Activated CD4-positive, CD25-positive, alpha-beta regulatory T cell (primary cell): ENCODE measurements at places on chromosomes 12 and 14.

DNA sequence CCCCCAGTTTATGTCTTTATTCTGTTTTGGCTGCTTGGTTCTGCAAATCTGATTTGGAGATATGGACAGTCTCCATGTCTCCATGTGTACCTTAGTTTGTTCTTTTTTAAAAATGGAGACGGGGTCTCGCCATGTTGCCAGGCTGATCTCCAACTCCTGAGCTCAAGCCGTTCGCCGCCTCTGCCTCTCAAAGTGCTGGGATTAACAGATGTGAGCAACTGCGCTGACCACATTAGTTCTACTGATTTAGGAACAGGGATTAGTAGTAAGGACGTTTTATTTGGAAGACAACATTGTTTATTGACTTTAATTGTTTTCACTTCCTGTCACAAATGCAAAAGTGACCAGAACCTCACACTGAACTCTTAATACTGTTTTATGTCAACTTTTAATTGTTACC lies 14.7 kb downstream of the AEBP2 start:
- DNase-seq = no peak

DNA sequence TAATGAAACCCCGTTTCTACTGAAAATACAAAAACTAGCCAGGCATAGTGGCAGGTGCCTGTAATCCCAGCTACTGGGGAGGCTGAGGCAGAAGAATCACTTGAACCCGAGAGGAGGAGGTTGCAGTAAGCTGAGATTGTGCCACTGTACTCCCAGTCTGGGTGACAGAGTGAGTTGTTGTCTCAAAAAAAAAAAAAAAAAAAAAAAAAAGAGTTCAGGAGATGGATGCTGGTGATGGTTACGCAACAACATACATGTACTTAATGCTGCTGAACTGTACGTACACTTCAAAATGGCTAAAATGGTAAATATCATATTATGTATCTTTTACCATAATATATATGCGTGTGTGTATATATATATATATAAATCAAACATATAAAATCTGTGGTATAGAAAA lies 29.0 kb downstream of the ACTN1 start:
- no peak for DNase-seq

- DNase-seq = no peak
These were observed 91.9 kb downstream of the ARMH4 start for GRCh38 chr14:58060077-58060476.

- no peak for DNase-seq
These were observed 131.0 kb upstream of the EEA1 start for GRCh38 chr12:93059925-93060665.

DNA sequence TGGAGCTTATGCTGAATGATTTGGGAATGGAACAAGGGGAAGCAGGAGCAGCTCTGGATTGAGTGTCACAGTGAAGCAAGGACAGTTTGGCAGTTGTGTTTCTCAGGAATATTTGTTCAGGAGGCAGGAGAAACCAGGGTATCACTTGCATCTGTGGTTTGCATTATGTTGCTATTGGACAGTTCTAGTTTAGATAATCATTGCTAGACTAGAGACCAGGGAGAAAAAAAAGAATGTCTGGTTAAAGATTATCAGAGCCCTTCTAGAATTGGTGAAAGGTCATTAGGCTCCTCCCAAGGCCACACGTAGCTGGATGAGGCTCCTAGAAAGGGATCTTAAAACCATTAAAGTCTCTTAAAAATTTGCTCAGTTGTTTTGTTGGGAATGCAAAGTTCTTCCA lies 17.0 kb upstream of the SRSF5 start:
- DNase-seq = no peak
